Esophagus mucosa (tissue), 1 donor: ENCODE measurements at places on chromosomes 1 and 21. TPM values are rescaled to one million over a fixed set of nuclear protein-coding genes. Genes with fewer than 3 reads are reported as not detected.

Gene BGLAP
- 0.28 TPM for total RNA-seq

Gene LEMD1
- total RNA-seq: 6.1 TPM

Gene GPX7
- 1.6 TPM for total RNA-seq

Gene CLDN19
- total RNA-seq: not detected

Gene FAAH
- total RNA-seq: 8.7 TPM

Gene EDEM3
- total RNA-seq: 18.2 TPM

Gene PMF1
- total RNA-seq: 44.3 TPM

Gene S100A8
- 27,439 TPM for total RNA-seq

Gene LYPLA2
- total RNA-seq: 48.9 TPM

Gene TMEM51
- 22.5 TPM for total RNA-seq

Gene OR2L2
- not detected for total RNA-seq

Gene HMCN1
- total RNA-seq: 1.9 TPM

Gene LIX1L
- 4.3 TPM for total RNA-seq

Gene LHX8
- total RNA-seq: not detected

Gene NBPF4
- total RNA-seq: 0.08 TPM

Gene LIPI
- total RNA-seq: not detected

Gene KCTD3
- total RNA-seq: 38.1 TPM

Gene OR2T11
- not detected for total RNA-seq

Gene UBL4B
- not detected for total RNA-seq

Gene IRF2BP2
- total RNA-seq: 78.2 TPM

Gene CDA
- 97.6 TPM for total RNA-seq

Gene PLPP3
- total RNA-seq: 14.7 TPM

Gene TMEM59
- total RNA-seq: 255 TPM

Gene WDR64
- total RNA-seq: not detected

Gene HAPLN2
- total RNA-seq: not detected
